A549 treated with ZK216348 at 1 μM for 4 hours (cell line): ENCODE measurements at places on chromosomes 12 and 14. TPM values are rescaled to one million over a fixed set of nuclear protein-coding genes. Genes with fewer than 3 reads are reported as not detected.

SMIM41 gene
- not detected in 5 replicates for total RNA-seq

LRRC43 gene
- total RNA-seq: 0.16 TPM in 1 of 5 replicates, not detected in the others

LTBR gene
- 154 to 248 TPM (median 229 TPM) in 5 replicates for total RNA-seq

TCL1B gene
- total RNA-seq: not detected in 5 replicates

KRT5 gene
- 0.20 to 0.49 TPM (median 0.25 TPM) in 5 replicates for total RNA-seq

TAS2R30 gene
- total RNA-seq: not detected in 5 replicates

TMPO gene
- 71.7 to 110 TPM (median 81.2 TPM) in 5 replicates for total RNA-seq

REP15 gene
- total RNA-seq: 0.45 to 0.64 TPM (median 0.55 TPM) in 4 of 5 replicates, not detected in the other

C12orf54 gene
- total RNA-seq: not detected in 5 replicates

TPH2 gene
- total RNA-seq: 0.20 TPM in 1 of 5 replicates, not detected in the others

ZDHHC22 gene
- 0.13 to 0.20 TPM (median 0.20 TPM) in 5 replicates for total RNA-seq

INSM2 gene
- 0.07 TPM in 1 of 5 replicates, not detected in the others for total RNA-seq

HIGD1C gene
- not detected in 5 replicates for total RNA-seq

INHBE gene
- total RNA-seq: 0.07 to 0.11 TPM in 2 of 5 replicates, not detected in the others

VRTN gene
- not detected in 5 replicates for total RNA-seq

ADAM20 gene
- total RNA-seq: not detected in 5 replicates

KLRG1 gene
- total RNA-seq: 1.2 to 1.7 TPM (median 1.6 TPM) in 5 replicates

ALX1 gene
- 4.6 to 5.8 TPM (median 5.3 TPM) in 5 replicates for total RNA-seq

TMEM260 gene
- 3.4 to 5.8 TPM (median 5.2 TPM) in 5 replicates for total RNA-seq

DIP2B gene
- 11.9 to 19.0 TPM (median 16.5 TPM) in 5 replicates for total RNA-seq

CLEC4A gene
- 0.42 TPM in 1 of 5 replicates, not detected in the others for total RNA-seq

RNU7-1 gene
- total RNA-seq: not detected in 5 replicates

RIMBP2 gene
- not detected in 5 replicates for total RNA-seq

PGF gene
- total RNA-seq: 2.5 to 4.7 TPM (median 4.1 TPM) in 5 replicates

ASB2 gene
- total RNA-seq: 0.60 to 2.0 TPM (median 1.0 TPM) in 5 replicates
